ENCODE measurements at places on chromosomes 12 and 14.
A peak's percentile ranks its signal among the peaks of the same experiment; 100 is the strongest.

DNA sequence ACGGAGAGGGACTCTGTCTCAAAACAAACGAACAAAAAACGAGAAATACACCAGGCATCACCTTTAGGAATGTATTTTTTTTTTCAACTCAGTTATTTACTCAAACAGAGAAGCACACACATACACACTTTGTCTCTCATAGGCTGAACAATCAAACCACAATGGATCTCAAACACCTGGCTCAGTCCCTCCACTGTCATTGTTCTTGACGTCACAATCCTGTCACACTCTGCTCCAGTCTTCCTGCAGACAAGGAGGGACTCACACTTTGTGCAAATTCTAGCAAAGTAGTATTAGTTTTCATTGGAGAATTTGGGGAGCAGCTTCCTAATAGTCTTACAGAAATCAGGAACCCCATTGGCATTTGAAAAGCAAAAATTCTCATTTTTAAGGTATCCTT, 727.8 kb downstream of the BCL11B start:
- no peak for DNase-seq

- no peak for DNase-seq
These were observed 411.8 kb downstream of the NPAS3 start for GRCh38 chr14:33350366-33350990.

GRCh38 chr14:69428289-69428998, 30.0 kb downstream of the SLC39A9 start:
- no peak for DNase-seq

GRCh38 chr12:49932023-49932422, 18.5 kb upstream of the AQP2 start:
- DNase-seq, result no peak

GRCh38 chr14:69055125-69055524, 76.0 kb upstream of the ACTN1 start:
- DNase-seq, result no peak

DNA sequence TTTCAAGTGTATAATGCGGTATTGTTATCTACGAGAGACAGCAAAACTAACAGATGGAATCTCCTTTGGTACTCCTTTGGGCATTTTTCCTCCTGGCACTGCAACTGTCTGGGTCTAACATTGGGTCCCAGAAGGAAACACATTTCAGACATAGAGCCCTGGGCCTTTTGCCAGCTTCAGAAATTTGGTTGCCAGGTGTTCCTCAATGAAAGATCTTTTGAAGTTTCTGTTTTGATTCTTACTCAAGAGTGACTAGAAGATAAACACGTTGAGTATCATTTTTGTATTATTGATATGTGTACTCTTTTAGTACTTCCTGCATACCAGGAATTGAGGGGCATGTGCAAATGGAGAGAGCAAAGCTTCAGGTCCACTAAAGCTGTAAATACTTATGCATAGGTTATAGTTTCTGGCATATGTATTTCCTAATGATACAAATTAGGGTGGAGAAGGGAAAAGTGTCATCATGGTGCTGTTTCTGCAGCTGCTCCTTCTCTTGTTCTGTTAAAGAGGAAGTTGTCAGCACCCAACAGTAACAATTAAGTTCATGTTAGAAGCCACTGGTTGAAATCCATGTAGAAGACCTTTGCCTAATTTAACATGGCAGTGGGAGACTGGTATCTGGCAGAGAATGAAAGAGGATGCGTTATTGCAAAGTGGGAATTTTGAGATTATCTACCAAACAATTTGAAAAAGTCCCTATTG, 53.5 kb downstream of the SLC38A6 start:
- no peak for DNase-seq

- DNase-seq, result no peak
These were observed 188.7 kb upstream of the ARID2 start for GRCh38 chr12:45540661-45541341.

DNA sequence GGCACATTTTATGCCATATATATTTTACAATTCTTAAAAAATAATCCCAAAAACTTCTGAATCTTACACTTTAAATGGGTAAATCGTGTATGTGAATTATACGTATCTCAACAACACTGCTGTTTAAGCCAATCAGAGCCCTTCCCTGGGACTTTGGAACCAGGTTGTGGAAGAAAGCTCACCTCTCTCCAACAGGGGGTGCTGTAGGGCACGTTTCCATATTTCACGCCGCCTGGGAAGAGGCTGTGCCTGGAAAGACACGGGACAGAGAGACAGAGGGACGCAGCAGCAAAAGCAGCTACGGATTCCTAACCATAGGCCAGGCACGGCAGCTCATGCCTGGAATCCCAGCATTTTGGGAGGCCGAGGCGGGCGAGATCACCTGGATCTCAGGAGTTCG, 29.4 kb upstream of the FBRSL1 start:
- no peak for DNase-seq

DNA sequence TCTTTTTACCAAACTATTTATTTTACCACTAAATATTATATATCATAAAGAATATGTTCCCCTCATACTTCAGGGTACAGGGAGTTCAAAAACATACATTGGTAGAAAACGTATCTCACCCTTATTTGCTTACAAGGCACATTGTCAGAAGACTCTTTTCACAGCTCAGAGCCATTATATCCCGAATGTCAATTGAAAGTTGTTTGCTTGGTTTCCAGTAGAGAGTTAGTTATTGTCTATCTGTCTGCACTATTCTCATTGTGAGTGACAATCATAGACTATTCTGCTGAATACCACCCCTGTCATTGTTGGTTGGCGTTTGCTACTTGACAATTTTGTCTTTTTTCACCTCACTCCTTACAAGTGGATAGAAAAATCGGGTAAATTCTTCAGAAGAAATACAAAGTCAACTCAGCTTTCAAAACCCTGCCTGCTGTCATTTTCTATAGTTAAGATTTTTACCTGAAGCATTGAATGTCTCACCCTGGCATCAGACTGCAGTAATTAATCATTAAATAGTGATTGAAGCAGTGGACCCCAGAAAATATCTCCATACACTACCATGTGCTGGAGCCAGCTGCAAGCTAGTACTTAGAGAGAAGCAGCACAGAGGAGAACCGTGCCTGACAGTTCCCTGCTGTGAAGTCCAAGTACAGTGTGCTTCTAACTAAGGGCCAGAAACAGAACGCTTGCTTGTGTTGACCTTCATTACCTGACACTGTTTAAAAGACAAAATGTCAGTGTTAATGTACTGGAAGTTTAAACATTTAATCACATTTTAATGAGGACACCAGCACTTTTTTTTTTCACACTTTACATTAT, 510.6 kb downstream of the RERGL start:
- DNase-seq, result no peak

DNA sequence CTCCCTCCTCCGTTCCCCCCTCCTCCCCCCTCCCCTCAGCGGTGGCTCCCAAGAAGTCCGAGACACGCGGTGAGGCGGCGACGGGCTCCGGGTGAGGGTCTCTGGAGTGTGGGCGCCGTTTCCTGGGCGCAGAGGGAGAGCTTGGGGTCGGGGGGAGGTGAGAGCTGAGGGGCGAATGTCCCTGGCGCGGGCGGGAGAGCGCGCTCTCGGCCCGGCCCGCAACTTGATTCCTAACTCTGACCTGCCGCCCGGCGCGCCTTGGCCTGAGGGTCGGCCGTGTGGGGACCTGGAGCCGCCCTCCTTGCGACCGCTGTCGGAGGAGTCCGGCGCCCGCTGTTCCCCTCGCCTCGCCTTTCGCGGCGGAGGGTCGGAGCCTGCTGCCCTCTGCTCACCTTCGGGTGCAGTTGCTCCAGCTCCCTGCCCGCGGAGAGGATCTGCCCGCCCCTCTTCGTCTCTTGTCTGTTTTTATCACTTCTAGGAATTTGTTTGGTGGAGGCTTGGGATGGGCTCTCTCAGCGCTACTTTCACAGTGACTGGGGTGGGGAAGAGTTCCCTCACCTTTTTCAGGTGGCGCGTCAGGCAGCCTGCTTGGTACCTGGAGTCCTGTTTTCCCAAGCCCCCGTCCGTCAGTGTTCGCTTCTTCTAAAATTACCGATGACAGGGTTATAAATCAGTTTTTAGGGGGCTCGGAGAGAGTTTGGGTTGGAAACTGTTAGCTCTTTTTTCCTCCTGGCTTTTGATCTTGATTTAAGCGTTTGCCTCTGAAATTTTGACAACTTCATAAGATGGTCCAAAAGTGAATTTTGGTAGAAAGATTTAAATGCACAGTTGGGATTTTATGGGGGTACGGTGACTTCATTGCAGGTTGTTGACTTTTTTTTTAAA, 495 bp downstream of the ADIPOR2 start:
- DNase-seq, result peak; percentile 13

DNA sequence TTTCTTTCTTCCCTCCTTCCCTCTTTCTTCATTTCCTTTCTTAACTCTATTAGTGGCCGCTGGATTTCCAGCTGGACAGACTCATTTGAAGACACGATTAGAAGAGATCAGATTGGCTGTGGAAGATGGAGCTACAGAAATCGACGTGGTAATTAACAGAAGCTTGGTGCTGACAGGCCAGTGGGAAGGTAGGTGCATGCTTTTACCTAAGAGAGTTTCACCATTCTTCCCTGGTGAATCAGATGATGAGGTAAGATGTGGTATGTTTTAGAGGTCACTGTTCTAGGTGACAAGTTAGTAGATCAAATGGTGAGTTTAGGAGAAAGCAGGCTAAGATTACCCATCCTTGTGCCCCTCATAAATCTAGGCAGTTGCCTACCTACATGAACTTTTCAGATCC, 51.6 kb downstream of the DERA start:
- DNase-seq, result no peak

GRCh38 chr14:60648934-60649874, at the start of gene SIX1:
SIX1 (minus strand) TSS chr14:60649477; CDS start chr14:60649189, 288 bp downstream.
- no peak for DNase-seq

DNA sequence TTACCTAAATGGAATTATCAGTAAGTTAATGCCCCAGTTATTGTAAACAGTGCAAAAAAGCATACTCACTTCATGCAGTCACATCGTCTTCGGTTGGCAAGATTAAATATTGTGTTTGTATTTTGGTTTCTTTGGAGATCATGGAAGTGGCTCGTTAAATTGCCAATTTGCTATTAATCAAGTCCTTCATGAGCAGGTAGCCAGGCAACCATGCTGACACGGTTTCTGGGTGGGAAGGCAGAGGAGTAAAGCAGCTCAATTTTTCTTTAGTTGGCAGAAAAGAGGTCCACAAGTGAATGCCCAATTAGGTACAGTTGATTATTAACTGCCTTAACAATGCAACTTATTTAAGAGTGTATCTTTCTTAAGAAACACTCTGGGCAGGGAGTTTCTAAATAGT, 43.9 kb downstream of the PPP4R3A start:
- no peak for DNase-seq

DNA sequence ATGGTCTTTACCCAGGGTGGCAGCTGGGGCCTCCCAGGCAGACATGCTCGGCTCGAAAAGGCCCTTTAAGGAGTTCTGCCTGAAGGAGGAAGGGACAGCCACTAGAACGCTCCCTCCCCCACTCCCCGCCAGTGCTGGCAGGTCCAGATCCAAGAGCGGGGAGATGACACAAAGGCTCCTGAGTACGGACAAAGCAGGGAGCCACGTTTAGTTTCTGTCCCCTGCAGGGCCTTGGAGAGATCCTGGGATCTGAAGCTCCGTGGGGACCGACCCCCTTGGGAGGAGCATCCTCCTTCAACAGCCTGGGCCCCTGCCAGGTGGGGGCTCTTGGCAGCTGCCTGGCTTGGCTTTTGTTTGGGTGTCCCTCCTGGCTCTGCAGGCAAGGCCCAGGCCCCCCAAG, 89.7 kb downstream of the ESRRB start:
- DNase-seq, result no peak

GRCh38 chr12:89873745-89874144, 165.1 kb upstream of the ATP2B1 start:
- no peak for DNase-seq

DNA sequence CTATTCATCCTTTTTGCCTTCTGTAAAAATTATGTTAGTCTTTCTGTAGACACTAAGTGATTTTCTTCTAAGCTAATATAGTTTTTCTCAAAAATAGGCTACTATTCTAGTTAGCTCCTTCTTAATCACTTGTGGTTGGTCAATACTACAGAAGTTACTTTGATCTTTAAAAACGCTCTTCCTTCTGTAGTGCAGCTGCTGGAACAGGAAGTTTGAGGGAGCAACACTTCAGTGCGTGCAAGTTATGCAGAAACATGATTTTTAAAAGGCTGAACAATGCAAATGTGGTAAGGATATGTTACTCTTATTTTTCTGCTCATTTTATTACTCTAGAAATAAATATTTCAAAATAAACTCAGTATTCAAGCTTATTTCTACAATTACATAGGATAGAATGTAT, 11.1 kb upstream of the RERGL start:
- DNase-seq, result no peak

DNA sequence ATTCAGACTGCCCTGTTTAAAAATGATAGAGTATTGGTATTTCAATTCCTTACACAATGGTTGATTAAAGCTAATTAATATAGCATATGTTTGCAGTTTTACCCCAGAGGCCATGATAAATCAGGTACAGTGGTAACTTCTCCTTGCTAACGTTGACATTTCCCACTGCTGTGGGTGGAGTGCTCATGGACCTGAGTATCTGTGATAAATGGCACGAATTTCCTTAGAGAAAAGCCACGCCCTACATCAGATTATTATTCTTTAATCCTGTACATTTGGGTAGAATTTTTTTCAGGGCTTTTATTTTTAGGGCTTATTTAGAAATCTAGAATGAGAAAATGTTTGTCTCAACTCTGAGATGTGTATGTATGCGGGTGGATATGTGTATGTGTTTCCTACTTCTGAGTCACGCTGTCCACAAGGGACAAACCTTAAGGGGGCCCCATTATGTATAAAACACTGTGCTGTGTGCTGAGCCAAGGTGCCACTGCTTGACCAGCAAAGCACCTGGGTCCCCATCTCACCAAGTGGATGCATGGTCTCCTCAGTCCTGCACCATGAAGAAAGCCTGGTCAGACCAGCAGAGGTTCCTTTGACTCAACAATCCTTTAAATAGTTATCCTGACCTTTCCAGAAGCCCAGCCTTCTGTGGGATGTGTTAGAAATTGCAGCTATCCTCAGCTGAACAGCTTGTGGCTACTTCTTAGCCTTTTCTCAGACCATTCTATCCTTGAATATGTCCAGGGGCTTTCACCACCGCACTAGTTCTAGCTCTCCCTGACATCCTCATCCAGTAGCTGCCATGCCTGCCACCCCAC, 57.9 kb upstream of the STK38L start:
- no peak for DNase-seq

- DNase-seq, result no peak
These were observed 23.5 kb downstream of the OR6C68 start for GRCh38 chr12:55515696-55516095.

DNA sequence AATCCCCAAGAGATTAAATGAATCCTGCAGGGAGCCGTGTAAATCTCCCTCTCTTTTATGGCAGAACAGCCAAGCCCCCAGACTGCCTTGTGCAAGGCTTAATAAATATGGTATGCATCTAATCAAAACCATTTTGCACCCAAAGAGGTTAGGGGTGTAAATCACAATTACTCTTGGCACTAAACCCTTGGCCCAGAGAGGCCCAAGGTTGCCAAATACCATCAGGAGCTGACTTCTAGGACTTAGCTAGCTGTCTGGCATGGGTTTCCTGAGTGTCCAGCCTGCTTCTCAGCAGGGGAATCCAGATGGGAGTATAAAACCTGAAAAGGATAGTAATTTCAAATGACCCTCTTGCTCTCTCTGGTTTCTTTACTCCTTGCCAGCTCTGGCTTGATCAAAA, 610.4 kb downstream of the MED13L start:
- no peak for DNase-seq

GRCh38 chr12:39380090-39380489, 62.8 kb downstream of the KIF21A start:
- no peak for DNase-seq

- no peak for DNase-seq
These were observed 88.3 kb downstream of the IRF2BPL start for GRCh38 chr14:76940021-76940760.

- no peak for DNase-seq
These were observed 87.0 kb downstream of the TRMT5 start for GRCh38 chr14:60893911-60894310.

- DNase-seq, result no peak
These were observed 194.9 kb upstream of the SYT10 start for GRCh38 chr12:33634544-33634943.
